NCI-H2081 treated with DMSO at 0.1 percent for 48 hours (cell line): ENCODE measurements at places on chromosomes 12 and 14.

DNA sequence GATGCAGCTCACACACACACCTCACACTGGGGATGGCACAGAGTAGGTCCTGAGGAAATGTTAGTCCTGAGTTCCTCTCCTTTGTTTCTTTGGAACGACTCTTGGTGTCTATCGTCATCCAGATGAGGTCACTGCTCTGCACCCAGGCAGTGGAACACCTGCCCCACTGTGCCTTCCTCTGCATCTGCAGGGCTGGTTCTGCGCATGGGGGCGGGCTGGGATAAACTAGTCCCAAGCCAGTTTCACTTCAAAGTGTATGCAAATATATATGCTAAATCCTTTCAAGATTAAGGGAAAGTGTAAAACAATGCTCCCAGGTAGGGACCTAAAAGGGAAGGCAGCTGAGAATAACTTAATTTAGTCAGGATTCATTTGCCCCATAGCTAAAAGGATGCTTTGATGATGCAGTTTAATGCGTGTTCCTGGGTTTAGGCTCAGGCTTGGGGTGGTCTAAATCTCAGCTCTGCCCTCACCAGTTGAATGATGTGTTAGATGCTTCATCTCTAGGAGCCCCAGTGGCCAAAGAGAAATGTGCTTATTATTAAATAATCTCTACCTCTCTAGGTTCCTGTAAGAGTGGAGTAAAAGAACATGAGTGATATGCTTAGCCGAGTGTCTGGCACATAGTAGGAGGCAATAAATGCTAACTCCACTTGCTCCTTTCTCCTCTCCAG lies 47.1 kb upstream of the OVCH1 start:
- no peak for DNase-seq

- DNase-seq = no peak
Measured at GRCh38 chr12:111434680-111435338, 29.1 kb downstream of the SH2B3 start.

DNA sequence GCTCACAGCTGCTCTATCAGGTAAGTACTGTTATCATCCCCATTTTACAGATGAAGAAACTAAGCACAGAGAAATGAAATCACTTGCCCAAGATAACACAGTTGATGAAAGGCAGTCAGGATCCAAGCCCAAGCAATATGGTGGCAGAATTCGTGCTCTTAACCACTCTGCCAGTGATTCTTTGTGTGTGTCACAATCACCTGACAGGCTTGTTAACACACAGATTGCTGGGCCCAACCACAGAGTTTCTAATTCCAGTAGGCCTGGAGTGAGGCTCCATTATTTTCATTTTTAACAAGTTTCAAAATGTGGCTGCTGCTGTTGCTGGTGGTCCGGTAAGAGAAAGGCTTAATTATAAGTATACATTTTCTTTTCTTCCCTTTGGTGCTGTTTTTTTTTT lies 134.2 kb downstream of the TGFB3 start:
- no peak for DNase-seq

GRCh38 chr14:77039285-77040058 lies 11.0 kb upstream of the IRF2BPL start:
- no peak for DNase-seq

- no peak for DNase-seq
Measured at GRCh38 chr14:37051153-37051552, 121.3 kb downstream of the SLC25A21 start.

GRCh38 chr14:69917287-69917686 lies 38.1 kb downstream of the SMOC1 start:
- no peak for DNase-seq

- no peak for DNase-seq
Measured at GRCh38 chr12:122830517-122831214, 4.6 kb upstream of the HIP1R start.

GRCh38 chr14:101970830-101971400 lies 6.5 kb downstream of the DYNC1H1 start:
- DNase-seq = no peak

- no peak for DNase-seq
Measured at GRCh38 chr14:101501341-101501740, 60.0 kb upstream of the DIO3 start.

DNA sequence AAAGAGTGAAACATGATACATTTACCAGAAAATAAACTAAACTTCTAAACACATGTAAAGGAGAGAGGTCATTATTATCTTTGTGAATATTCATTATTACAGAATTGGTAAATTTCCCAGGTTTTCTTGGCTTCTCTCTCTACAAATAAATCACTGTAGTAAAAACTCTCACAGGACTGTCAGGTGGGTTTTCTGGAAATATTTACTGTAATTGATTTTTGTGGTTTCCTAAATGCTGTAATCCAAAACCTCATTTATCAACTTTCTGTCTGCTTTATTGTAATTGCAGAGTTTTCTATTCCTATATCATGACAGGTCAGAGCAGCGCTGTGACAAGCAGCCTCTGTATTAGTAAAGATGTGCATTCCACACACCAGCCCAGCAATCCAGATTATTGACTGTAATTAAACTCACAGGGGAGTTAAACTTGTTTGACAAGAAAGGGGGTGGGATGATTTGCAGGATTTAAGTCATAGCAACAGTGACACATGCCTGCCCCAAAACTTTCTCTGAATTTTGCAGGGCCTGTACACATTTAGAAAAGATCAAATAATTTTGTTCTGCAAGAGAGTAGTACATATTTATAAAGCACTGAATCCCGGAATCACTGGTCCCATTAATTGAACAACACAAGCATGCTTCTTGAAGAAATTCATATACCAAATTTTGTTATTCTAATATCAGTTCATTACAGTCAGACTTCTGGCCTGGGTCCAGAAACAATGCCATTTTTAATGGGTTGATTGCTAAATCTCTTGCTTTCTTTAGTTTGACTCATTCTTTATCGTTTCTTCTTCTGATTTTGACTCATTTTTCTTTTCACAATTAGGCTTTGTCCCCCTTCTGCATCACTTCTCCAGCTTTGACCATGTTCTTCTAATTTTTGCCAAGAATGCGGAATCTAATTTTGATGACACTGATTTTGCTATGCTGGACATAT lies 42.2 kb downstream of the PTPRO start:
- peak; percentile 58 for DNase-seq

- DNase-seq = no peak
Measured at GRCh38 chr12:101707131-101707782, 9.8 kb downstream of the CHPT1 start.

DNA sequence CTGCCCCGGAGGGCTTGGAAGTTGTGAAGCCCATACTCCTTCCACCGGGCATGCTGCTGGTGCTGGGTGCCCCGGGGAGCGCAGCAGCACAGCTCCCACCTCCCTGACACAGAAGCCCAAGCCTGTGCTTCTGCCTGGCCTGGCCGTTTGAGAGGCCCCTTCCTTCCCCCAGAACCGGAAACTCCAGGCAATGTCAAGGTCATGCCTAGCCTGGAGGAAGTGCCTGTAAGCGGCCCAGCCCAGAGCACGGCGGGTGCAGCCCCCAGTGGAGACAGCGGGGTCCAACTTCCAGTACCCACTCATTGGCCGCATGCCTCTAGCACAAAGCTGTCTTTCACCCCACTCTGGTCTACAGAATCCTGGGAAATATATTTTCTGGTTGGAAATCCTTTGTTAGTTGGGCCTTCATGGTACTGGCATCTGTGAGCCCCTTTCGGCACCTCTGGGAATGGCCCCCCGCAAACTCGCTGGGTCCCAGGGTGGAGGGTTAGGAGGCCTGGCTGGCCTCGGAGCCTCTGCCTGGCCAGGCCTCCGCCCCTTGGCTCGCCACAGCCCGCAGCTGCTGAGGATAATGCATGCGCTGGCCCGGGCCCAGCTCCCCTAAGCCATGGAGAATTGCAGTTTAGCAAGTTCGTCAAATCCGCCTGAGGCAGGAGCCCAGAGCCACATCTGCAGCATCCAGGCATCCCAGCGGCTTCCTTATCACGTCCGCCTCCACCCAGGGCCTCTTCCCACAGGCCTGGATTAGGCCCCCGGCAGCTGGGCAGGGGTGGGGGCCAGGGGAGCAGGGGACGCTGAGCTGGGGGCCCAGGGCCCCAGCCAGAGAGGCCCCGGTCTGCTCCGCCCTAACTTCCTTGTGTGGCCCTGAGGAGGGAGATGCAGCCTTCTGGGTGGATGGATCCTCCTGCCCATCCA lies 48.9 kb upstream of the DLK1 start:
- DNase-seq = no peak

DNA sequence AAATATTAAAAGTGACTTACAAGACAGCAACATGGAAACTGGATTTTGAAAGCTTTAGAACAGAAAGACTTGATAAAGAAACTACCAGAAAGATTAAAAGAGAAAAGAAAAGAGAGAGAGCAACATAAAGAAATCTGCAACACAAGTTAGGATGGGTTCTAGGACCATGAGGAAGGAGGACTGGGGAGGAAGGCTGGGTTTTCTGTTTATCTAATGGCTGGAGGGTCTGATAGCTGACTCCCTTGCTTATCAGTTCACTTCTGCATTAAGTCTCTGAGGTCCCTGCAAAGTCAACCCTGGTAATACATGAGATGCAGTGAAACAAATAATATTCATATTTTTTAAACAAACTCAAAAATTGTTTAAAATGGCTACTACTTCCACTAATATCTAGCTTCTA lies 90.1 kb downstream of the RPAP3 start:
- no peak for DNase-seq

GRCh38 chr12:4505376-4505986 lies 33.2 kb upstream of the RAD51AP1 start:
- no peak for DNase-seq
